ENCODE measurements at places on chromosomes 13 and 19. TPM values are rescaled to one million over a fixed set of nuclear protein-coding genes. Genes with fewer than 3 reads are reported as not detected.

JSRP1 gene
- 2.0 TPM for total RNA-seq

CAPN12 gene
- 0.73 TPM for total RNA-seq

KLK8 gene
- total RNA-seq, result not detected

HSPB6 gene
- total RNA-seq, result 0.26 TPM

NAPSA gene
- 1.3 TPM for total RNA-seq

ZNF526 gene
- 11.0 TPM for total RNA-seq

SERPINE3 gene
- 0.16 TPM for total RNA-seq

PSG6 gene
- total RNA-seq, result not detected

SIGLEC10 gene
- not detected for total RNA-seq

REEP6 gene
- 16.8 TPM for total RNA-seq

HIF3A gene
- 0.92 TPM for total RNA-seq

ZNF543 gene
- 6.2 TPM for total RNA-seq

CARD8 gene
- 23.3 TPM for total RNA-seq

ZNF829 gene
- 0.40 TPM for total RNA-seq

UNC13A gene
- total RNA-seq, result 28.9 TPM

NFIX gene
- 72.3 TPM for total RNA-seq

ZNF225 gene
- 7.2 TPM for total RNA-seq

TICAM1 gene
- total RNA-seq, result 0.54 TPM

NDUFA13 gene
- 474 TPM for total RNA-seq

REXO1 gene
- total RNA-seq, result 15.4 TPM

ZNF77 gene
- total RNA-seq, result 10.8 TPM

HCST gene
- total RNA-seq, result not detected

CNMD gene
- total RNA-seq, result not detected

ZNF600 gene
- total RNA-seq, result 12.7 TPM

ACP7 gene
- not detected for total RNA-seq

FCAR gene
- 0.34 TPM for total RNA-seq

TUBA3C gene
- total RNA-seq, result 0.28 TPM

SHISA2 gene
- total RNA-seq, result 0.39 TPM

ZNF547 gene
- total RNA-seq, result 6.9 TPM

TMPRSS9 gene
- total RNA-seq, result 1.5 TPM

PIAS4 gene
- total RNA-seq, result 27.7 TPM

DMAC2 gene
- total RNA-seq, result 37.4 TPM

TEX101 gene
- total RNA-seq, result not detected

GIPC3 gene
- 0.31 TPM for total RNA-seq

WASF3 gene
- total RNA-seq, result 34.6 TPM

GPR4 gene
- total RNA-seq, result 0.19 TPM
